ENCODE measurements at places on chromosomes 2 and 18. TPM values are rescaled to one million over a fixed set of nuclear protein-coding genes. Genes with fewer than 3 reads are reported as not detected.

GRCh38 chr2:47521666-47522285, 118.8 kb downstream of the MSH2 start:
- no peak overlapping the region for H3K27ac ChIP-seq
- no peaks in the 10 kb centered on the region for H3K36me3 ChIP-seq
- DNase-seq: no peak
- H3K27me3 ChIP-seq: peaks cover 26% of the 10 kb centered on the region

GRCh38 chr18:39019989-39020388, 1454.4 kb upstream of the CELF4 start:
- H3K27ac ChIP-seq: no peak overlapping the region
- H3K4me1 ChIP-seq: no peaks in the 10 kb centered on the region
- H3K27me3 ChIP-seq: no peaks in the 10 kb centered on the region
- no peak for DNase-seq
- H3K4me3 ChIP-seq: no peak overlapping the region

DNA sequence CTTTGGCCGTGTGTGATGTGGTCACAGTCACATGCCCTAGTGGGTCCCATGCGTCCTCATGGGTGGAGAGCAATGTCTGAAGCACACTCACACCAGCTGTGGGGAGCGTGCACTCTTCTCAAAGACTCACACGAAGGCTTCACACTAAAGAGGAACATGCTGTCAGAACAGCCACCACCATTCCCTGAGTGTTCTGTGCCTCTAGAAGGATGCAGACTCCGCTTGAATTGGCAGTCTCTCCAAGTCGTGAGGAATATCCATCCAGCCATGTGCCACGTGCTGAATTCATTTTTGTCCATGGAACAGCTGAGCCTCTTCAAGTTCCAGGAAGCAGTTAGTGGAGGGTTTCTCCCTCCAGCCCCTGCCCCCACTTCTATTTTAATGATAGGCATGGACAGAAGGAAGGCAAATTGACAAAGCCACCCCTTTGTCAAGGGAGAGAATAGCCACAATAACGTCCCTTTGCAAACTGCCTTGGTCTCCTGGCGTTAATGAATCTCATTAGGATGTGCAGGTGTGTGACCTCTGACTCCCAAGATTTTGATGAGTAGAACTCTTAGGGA, 464.3 kb upstream of the ID2 start:
- no peaks in the 10 kb centered on the region for H3K27me3 ChIP-seq
- H3K4me3 ChIP-seq: no peak overlapping the region
- H3K4me1 ChIP-seq: peaks cover 34% of the 10 kb centered on the region
- peak; percentile 68 for DNase-seq
- H3K27ac ChIP-seq: peak overlapping the region; percentile 73

- H3K27ac ChIP-seq: no peak overlapping the region
- no peaks in the 10 kb centered on the region for H3K27me3 ChIP-seq
- peak; percentile 21 for DNase-seq
Observed at GRCh38 chr2:172821370-172822338, 86.0 kb downstream of the RAPGEF4 start.

GRCh38 chr18:40355726-40356125, 1599.3 kb upstream of the PIK3C3 start:
- no peaks in the 10 kb centered on the region for H3K36me3 ChIP-seq
- no peaks in the 10 kb centered on the region for H3K4me1 ChIP-seq
- no peak overlapping the region for H3K4me3 ChIP-seq

- H3K27me3 ChIP-seq: no peaks in the 10 kb centered on the region
- no peak overlapping the region for H3K27ac ChIP-seq
Observed at GRCh38 chr18:2680216-2680792, 24.8 kb downstream of the SMCHD1 start.

- no peak overlapping the region for H3K27ac ChIP-seq
- H3K4me1 ChIP-seq: no peaks in the 10 kb centered on the region
- DNase-seq: no peak
- H3K27me3 ChIP-seq: no peaks in the 10 kb centered on the region
- peaks cover 4% of the 10 kb centered on the region for H3K36me3 ChIP-seq
Observed at GRCh38 chr2:167988296-167988695, 259.1 kb downstream of the STK39 start.

DNA sequence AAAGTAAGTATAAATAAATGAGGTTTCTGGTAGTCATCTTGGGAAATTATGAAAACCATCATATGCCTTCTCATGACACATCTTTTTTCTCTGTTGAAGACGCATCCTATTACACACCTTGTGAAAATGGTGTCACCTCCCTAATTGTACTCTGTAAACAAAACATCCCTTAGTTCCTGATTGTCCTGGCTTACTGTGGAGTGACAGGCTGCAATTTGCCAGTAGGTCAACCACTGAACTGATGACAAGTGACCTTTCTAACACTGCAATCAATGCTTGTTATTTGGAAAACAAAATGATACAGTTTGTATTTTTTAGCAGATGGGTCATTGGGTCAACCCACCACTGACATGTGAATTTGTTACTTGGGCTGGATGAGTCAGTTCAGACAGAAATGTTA, 219.5 kb downstream of the PTPRM start:
- no peaks in the 10 kb centered on the region for H3K36me3 ChIP-seq
- no peak overlapping the region for H3K4me3 ChIP-seq
- no peak overlapping the region for H3K27ac ChIP-seq
- DNase-seq: no peak
- no peaks in the 10 kb centered on the region for H3K27me3 ChIP-seq

- no peaks in the 10 kb centered on the region for H3K27me3 ChIP-seq
- H3K4me3 ChIP-seq: no peak overlapping the region
- H3K27ac ChIP-seq: peak overlapping the region; percentile 66
- no peaks in the 10 kb centered on the region for H3K36me3 ChIP-seq
Observed at GRCh38 chr2:12106440-12107080, 360.1 kb downstream of the LPIN1 start.

MYO1B gene
- total RNA-seq: 94.1 TPM

CNTNAP5 gene
- 0.13 TPM for total RNA-seq

MTA3 gene
- total RNA-seq: 22.5 TPM

TMEM247 gene
- not detected for total RNA-seq

COBLL1 gene
- total RNA-seq: 7.0 TPM
